Bronchial epithelial cell (primary cell): ENCODE measurements at places on chromosomes 7 and 10. TPM values are rescaled to one million over a fixed set of nuclear protein-coding genes. Genes with fewer than 3 reads are reported as not detected.

The LIPM gene
- total RNA-seq = not detected in 2 replicates

The ANXA8L1 gene
- total RNA-seq = 60.6 and 153 TPM in 2 replicates

The DRGX gene
- not detected in 2 replicates for total RNA-seq

The VDAC2 gene
- 144 and 270 TPM in 2 replicates for total RNA-seq

The PROSER2 gene
- 20.8 and 27.8 TPM in 2 replicates for total RNA-seq

The PRRT4 gene
- under 0.01 and 0.13 TPM in 2 replicates for total RNA-seq

The ANKRD7 gene
- total RNA-seq = 0.26 TPM in 2 replicates

The LIPF gene
- total RNA-seq = not detected in 2 replicates

The SAMD9L gene
- total RNA-seq = under 0.01 and 0.64 TPM in 2 replicates

The CCDC172 gene
- not detected in 2 replicates for total RNA-seq
